DMS79 (cell line): ENCODE measurements at places on chromosomes 2 and 18.

DNA sequence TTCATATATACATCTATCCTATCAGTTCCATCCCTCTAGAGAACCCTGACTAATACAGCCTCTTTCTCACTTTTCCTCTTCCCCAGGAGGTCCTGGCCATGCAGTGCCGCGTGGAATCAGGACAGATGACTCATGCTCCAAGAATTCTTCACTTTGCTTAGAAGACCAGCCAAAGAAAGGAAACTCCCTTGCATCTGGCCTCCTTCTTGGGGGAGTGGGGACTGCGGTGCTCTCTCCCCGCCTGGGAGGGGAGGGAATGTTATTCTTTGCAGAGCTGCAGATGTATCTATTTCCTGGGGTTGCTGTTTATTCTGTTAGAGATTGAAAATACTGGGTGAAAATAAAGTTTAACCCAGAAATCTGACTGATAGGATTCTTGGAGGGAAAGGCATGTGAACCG, 111.5 kb upstream of the SH3BP4 start:
- no peak for DNase-seq

GRCh38 chr2:42456126-42456839, 37.5 kb downstream of the KCNG3 start:
- DNase-seq, result no peak

DNA sequence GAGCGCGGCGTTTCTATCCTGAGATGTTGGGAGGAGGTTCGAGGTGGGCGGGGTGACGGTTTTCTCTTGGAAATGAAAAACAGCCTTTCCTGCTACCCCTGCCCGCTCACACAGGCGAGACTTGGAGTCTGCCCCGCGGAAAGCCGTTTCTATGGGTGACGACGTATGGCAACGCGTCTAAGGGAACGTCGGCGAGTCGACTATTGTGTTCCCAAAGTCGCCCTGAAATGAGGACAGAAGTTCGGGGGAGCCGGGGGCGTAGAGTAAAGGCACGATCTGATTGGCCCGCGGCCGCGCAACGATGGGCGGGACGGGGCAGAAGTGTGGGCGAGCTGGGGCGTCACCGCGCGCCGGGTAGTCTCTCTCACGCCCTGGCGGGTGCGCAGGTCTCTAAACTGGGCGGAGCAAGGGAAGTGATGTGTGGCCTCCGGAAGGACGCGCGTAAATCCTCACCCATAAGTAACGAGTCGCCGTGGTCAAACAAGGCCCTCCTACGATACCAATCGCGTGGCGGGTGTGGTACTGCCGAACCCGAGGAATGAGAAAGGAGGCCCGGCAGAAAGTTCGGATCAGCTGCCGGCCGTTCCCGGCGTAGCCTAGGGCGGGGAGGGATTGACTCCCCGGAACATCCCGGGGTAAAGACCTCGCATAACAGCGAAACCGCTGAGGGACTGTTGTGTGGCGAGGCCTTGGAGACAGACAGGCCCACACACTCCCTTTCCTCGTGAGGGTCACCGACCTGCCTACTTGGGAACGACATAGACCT, 89.6 kb downstream of the FAM161A start:
- DNase-seq, result peak; percentile 95

GRCh38 chr2:108297436-108298141, 8.9 kb downstream of the SULT1C2 start:
- no peak for DNase-seq

GRCh38 chr2:79621252-79621651, 108.4 kb downstream of the CTNNA2 start:
- DNase-seq, result no peak

DNA sequence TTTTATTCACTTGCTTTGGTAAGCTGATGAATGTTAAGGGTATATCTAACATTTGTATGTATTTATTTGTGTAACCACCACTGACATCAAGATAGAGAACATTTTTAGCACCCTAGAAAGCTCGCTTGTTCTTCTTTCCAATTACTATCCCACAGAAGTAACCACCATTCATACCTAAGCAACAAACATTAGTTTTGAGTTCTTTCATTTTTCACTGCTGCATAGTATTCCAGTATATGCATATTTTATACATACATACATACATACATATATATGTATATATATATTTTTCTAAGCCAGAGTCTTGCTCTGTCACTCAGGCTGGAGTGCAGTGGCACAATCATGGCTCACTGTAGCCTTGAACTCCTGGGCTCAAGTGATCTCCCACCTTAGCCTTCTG, 11.1 kb upstream of the DYM start:
- DNase-seq, result no peak

DNA sequence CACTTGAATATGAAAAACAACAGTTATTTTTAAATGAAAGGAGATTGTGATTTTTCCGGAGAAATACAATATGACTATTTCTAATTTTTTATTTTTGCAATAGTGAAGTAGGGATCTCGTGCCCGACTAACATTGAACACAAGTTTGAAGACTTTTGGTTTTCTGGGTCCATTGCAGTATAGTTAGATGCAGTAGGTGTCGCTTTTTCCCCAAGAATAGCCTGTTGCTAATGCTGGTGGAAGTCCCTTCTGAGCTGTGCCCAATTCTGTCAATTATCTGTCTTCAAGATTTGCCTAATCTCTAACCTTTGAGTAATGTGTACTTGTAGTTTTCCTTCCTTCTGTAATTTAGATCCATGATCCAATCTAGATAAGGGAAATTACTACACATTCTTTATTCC, 36.5 kb downstream of the SEMA4F start:
- peak; percentile 18 for DNase-seq

- DNase-seq, result no peak
Observed at GRCh38 chr2:86305195-86305914, 32.1 kb downstream of the REEP1 start.

- DNase-seq, result no peak
Observed at GRCh38 chr2:236852977-236853374, 232.7 kb upstream of the COPS8 start.

DNA sequence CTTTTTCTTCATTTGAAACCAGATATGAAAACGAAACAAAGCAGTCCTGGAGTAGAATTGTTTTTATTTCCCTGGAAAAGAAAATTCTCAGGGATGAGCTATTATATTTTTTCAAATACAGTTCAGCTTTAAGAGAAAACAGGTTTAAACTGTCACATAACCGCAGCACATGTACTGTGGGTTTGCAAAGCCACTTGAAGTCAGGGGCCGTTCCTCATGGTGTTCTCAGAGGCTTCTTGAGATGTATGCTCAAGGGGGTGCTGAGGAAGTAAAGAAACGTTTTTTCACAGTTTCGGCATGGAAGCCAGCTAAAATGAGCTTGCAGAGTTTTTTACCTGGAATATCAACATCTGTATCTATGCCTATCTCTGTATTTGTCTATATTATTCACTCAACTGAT, 225.3 kb downstream of the MC4R start:
- DNase-seq, result peak; percentile 66

GRCh38 chr18:48470484-48471180, 61.4 kb upstream of the ZBTB7C start:
- no peak for DNase-seq

DNA sequence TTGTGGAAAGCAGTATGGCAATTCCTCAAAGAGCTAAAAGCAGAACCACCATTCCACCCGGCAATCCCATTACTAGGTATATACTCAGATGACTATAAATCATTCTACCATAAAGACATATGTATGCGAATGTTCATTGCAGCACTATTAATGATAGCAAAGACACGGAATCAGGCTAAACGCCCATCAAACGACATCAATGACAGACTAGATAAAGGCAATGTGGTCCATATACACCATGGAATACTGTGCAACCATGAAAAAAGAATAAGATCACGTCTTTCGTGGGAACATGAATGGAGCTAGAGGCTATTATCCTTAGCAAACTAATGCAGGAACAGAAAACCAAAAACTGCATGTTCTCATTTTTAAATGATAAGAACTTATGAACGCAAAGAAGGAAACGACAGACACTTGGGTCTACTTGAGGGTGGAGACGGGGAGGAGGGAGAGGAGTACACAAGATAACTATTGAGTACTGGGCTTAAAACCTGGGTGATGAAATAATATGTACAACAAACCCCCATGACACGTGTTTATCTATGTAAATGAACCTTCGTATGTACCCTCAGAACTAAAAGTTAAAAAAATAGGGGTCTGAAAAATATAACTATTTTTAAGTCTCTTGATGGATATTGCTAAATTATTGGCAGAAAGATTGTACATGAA, 32.0 kb upstream of the CYTIP start:
- no peak for DNase-seq

- no peak for DNase-seq
Observed at GRCh38 chr2:148253685-148254084, 232.8 kb downstream of the MBD5 start.

- DNase-seq, result no peak
Observed at GRCh38 chr18:25595274-25596060, 243.5 kb upstream of the ZNF521 start.

GRCh38 chr2:240131296-240131695, 4.8 kb downstream of the COPS9 start:
- no peak for DNase-seq

- no peak for DNase-seq
Observed at GRCh38 chr2:100882645-100883613, 63.0 kb downstream of the NPAS2 start.

DNA sequence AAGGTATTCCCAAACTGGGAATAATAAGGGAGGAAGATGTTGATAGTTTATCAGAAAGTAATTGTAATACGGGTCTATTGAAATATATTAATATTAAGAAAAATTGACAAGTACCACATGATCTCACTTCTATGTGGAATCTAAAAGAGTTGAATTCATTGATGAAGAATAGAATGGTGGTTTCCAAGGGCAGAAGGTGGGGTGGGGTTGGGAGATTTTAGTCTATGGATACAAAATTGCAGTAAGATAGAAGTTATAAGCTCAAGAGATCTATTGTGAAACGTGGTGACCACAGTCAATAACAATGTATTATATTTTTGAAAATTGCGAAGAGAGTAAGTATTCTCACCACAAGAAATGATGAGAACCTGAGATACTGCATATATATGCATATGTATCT, 38.9 kb downstream of the COL3A1 start:
- DNase-seq, result no peak

DNA sequence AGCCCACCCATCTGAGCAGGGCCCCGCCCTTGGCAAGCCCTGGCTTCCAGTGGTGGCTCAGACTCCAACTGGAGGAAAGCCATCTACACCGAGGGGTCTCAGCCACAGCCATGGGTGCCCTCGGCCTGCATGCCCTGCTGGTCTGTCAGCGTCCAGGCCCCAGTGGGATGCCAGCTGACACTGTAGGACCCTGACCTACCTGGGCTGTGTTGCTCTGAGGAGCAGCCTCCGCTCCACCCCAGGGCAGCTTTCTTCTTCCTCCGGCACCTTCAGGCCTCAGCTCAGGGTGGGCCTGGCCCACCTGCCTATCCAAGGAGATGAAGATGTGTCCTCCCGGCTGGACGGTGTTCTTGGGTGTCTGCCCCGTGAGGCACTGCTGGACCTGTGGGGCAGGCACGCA, 13.9 kb upstream of the ARHGEF4 start:
- DNase-seq, result no peak

DNA sequence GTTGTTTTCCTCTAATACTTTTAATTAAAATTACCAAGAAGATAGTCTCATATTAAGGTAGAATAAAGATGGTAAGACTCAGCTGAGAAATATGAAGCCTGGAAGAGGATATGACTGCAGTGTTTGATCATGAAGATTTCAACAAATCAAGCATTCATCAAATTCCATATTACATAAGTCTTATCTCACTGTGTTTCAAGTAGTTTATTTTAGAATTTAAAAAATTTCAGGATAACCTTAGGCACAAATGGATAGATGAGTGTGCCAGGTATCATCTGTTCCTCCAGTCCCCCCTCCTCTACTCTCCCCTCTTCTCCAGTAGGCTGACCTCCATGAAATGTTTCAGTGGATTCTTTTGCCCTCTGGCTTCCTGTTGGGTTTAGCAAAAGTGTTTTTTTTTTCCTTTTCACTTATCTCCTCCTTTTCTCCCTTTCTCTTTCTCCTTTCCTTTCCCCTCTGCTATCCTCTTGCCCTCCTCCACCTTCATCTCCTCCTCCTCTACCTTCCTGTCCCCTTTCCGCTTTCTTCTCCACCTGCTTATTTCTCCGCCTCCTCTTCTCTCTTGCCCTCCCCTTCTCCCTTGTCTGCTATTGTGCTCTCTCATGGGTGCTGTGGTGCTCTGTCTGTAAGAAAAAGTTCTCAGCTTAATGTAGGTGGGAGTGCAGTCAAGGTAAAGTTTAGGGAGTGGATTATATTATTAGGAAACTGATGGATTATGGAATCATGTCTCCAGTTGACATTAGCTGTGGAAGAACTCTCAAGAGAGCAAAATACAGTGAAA, 72.8 kb downstream of the ABI2 start:
- DNase-seq, result no peak

DNA sequence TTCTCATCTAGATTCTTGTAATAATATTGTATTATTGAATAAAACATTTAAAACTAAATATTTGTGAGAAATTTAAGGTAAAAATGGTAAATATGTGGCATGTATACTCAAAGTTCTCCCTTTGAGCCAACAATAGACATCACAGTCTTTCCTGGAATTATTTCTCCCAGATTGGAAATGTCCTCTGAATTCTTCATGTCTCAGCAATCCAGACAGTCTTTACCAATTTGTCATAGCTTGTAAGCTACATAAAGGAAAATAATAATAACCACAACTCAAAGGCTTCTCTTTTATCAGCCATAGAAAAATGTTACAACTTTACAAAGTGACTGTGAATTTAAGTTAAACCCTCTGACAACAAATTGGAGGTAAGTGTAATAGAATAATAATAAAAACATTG, 784.9 kb downstream of the EPHA4 start:
- no peak for DNase-seq

GRCh38 chr2:209977386-209978239, 24.8 kb upstream of the RPE start:
- no peak for DNase-seq

DNA sequence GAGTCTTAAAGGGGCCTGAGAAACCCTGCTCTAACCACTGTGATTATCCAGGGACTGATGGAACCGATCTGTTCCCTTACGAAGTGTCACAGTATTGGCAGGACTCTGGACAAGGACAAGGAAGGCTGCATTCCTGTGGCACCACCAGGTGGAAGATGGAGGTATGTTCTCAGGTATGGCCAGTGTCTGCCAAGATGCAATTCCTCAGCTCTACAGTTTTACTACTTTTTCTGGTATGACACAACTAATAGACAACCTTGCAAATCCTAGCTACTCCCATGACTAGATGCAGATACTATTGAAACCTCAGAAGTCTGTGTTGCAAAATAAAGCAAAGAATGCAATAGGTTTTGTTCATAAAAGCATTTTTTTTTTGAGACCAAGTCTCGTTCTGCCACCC, 14.6 kb downstream of the RAB31 start:
- no peak for DNase-seq

DNA sequence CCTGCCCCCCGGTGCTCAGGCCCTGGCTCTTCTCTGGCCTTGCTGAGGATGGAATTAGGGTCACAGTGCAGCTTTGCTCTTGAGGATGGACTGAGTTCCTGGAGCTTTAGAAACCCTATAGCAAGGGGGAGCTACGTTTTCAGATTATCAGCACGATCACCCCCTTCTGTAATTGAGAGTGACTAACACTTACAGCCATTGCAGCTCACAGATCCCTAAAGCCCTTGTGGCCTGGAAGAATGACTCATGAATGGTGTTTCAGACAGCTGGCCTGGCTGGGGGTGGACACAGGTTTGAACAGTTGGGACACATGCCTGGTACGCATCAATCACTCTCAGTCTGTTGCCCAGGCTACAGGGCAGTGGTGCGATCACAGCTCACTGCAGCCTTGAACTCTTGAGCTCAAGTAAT, 79.7 kb upstream of the IGFBP5 start:
- no peak for DNase-seq
